Stimulated activated effector memory CD8-positive, alpha-beta T cell treated with anti-CD3 and anti-CD28 coated beads, Interleukin-12 subunit alpha, Interleukin-12 subunit beta, amount 100 ng/mL, for 72 hours (primary cell): ENCODE measurements at places on chromosomes 12 and 14.

DNA sequence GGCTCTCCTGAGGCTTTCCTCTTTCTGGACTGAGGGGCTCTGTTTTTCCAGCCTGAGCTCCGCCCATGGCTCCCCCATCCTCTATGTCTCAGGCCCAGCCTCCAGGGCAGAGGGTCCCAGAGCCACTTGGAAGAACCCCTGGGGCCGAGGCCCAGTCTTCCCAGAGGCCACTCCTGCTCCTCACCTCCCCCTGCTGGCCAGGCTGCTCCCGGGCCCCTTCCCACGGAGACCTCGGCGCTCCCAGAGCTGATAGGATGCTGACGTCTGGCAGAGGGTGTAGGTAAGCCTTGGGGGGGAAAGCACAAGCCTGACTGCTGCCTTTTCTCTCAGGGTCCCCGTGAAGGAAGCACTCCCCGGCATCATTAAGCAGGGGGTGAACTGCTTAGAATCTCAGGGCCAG, 51.4 kb downstream of the ERH start:
- DNase-seq, result no peak

DNA sequence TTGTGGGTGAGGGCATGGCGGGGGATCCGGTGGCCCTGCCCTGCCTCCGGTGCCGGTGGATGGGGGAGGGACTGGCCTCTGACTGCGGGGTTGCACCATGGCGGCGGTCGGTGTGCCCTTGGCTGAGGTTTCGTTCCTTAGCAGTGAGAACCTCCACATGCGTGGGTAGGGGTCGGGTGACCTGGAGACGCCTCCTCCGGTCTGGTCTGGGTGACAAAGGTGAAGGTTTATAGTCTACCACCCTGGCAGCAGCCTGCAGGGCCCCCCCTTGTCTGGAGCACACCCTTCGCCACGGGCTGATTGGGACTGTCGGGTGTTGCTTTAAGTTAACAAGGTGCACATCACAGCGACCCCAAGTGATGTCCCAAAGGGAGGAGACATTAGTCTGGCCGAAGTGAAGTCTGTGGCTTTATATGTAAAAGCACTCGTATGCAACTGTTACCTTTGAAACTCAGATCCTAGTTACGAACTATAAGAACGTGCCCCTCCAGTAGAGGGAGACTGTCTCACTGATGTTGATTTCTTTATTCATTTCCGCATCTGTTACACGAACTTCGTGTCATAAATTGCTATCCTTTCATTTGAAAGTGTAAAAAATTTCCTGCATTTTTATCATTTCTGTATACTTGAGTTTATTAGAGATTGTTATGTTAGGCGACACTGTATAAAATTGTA, 74.4 kb downstream of the WDR20 start:
- no peak for DNase-seq

DNA sequence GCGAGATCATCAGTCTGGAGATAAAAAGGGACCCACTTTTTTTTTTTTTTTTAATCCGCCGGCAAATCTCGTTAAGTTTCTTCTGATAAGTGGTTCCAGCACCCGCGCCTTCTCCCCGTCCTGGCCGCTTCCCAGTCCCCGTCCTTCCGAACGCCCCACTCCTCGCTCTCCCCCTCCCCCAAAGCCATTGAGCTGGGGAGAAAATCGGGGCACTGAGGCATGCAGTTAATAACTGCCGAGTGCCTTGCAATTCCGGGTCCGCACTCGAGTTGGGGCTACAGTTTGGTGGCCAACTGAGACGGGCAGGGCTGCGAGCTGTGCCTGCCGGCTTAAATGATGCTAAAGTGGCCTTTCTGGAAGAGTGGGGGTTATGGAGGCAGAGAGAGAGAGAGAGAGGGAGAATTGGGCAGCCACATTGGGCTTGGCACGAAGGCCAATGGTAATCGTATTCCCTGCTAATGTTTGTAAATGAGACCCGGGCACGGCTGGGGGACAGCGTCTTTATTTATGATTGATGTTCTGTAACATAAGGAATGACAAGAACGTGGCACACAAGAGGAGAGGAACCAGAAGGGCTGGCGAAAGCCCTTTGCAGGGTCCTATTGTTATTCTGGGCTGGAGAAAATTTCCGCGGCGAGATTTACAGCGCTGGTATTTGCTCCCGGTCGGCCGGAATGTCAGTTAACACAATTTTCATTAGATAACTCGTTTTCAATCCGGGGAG, 115.4 kb upstream of the MYL2 start:
- DNase-seq, result no peak

- DNase-seq, result no peak
These were observed 176.6 kb downstream of the ALG10 start for GRCh38 chr12:34198924-34199323.

DNA sequence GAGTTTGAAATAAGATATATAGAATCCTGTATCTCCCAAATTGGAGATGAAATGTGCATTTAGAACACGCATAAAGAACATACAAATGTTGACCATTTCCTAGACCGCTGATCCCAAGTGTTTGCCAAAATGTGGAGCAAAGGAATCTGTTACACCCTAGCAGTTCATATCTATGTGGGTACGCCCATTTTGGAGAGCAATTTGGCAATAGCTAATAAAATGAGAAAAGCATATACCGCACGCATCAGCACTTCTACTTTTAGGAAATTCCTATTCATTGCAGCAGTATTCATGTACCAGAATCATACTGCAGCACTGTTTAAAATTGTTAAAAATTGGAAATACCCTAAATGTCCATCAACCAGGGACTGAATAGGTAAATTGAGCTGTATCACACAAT, 937.8 kb downstream of the BCL11B start:
- no peak for DNase-seq

- DNase-seq, result no peak
These were observed 82.0 kb downstream of the NTS start for GRCh38 chr12:85956081-85956480.

- no peak for DNase-seq
These were observed 135.0 kb upstream of the LRIG3 start for GRCh38 chr12:59055204-59055860.

GRCh38 chr12:85713373-85713772, 122.8 kb downstream of the RASSF9 start:
- DNase-seq, result no peak

- DNase-seq, result no peak
These were observed 18.2 kb upstream of the IFT81 start for GRCh38 chr12:110105986-110106385.
